ENCODE measurements at places on chromosomes 5 and 9.

- no peak for DNase-seq
Measured at GRCh38 chr5:160262151-160263074, 33.1 kb downstream of the FABP6 start.

DNA sequence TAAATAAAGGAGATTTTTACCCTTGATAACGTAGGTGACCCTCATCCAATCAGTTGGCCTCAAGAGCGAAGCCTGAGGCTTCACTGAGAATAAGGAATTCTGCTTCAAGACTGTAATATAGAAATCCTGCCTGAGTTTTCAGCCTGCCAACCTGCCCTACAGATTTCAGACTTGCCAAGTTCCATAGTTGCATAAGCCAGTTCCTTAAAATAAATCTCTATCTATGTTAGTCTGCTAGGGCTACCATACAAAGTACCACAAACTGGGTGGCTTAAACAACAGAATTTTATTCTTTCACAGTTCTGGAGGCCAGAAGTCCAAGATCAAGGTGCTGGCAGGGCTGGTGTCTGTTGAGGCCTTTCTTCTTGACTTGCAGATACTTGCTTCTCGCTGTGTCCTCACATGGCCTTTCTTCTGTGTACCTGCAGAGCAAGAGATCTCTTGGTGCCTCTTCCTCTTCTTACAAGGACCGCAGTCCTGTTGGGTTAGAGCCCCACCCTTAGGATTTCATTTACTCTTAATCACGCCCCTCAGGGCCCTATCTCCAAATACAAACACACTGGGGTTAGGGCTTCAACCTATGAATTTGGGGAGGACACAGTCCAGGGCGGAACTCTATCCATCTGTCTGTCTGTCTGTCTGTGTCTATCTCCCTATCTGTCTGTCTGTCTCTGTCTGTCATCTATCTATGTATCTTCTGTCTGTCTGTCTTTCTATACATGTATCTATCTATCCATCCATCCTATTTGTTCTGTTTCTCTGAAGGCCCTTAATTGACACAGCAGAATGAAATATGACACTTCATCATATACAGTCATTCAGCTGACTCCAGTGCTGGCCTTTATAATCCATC, 17.0 kb upstream of the CMBL start:
- DNase-seq, result no peak

DNA sequence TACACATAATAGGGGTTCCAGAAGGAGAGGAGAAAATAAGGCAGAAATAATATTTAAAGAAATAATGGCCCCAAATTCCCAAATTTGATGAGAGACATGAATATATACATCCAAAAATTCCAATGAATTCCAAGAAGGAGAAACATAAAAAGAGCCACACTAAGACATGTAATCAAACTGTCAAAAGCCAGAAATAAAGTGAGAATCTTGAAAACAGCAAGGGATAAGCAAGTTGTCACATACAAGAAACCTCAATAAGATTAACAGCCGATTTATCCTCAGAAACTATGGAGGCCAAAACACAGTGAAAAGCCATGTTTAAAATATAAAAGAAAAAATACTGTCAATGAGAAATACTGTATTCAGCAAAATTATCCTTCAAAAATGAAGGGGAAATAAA, 14.5 kb downstream of the CATSPER3 start:
- no peak for DNase-seq

- no peak for DNase-seq
Measured at GRCh38 chr5:110179321-110179720, 489.6 kb downstream of the MAN2A1 start.

- DNase-seq, result no peak
Measured at GRCh38 chr9:98688710-98689495, 19.8 kb downstream of the GABBR2 start.
